ENCODE measurements at places on chromosomes 16 and 17.

DNA sequence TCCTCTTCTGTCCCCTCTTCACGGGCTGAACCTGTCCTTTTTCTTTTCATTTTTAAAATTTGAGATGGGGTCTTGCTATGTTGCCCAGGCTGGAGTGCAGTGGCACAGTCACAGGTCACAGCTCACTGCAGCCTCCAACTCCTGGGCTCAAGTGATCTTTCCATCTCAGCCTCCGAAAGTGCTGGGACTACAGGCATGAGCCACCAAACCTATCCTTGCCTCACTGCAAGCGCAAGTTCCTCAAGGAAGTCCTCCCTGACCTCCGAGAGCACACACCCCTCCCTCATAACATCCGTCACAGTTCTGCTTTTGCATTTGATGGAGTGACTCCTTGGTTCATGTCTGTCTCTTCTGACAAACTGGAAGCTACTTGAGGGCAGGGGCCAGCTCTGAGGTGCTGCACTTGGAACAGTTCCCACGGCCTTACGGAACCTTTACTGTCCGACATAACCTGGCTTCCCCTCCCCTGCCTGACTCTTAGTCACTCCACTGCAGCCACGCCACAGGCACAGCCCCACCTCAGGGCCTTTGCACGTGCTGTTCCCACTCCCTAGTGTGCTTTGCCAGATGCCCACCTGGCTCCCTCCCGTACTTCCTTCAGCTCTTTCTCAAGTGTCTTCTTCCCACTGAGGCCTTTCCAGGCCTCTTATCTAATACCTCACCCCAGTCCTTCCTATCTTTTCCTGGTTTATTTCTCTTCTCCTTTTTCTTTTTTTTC lies 4.4 kb downstream of the TBX6 start:
- DNase-seq: no peak

GRCh38 chr16:64626776-64627175 lies 495.1 kb downstream of the CDH11 start:
- DNase-seq: peak; percentile 27

DNA sequence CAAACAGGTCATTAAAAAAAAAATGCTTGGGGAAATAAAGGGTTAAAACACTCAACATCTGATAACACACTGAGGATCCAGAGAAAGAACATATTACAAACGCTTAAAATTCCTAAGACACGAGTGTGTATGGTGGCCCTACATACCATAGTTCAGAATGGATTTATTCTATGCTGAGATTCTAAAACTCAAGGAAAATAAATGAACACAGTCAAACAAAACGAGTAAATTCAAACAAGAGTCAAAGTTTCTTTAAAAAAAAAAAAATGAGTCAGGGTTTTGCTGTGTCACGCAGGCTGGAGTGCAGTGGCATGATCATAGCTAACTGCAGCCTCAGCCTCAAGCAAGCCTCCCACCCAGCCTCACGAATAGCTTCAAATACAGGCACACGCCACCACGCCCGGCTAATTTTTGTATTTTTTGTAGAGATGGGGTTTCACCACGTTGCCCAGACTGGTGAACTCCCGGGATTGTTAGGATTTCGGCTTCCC lies 17.4 kb downstream of the CRK start:
- DNase-seq: no peak

DNA sequence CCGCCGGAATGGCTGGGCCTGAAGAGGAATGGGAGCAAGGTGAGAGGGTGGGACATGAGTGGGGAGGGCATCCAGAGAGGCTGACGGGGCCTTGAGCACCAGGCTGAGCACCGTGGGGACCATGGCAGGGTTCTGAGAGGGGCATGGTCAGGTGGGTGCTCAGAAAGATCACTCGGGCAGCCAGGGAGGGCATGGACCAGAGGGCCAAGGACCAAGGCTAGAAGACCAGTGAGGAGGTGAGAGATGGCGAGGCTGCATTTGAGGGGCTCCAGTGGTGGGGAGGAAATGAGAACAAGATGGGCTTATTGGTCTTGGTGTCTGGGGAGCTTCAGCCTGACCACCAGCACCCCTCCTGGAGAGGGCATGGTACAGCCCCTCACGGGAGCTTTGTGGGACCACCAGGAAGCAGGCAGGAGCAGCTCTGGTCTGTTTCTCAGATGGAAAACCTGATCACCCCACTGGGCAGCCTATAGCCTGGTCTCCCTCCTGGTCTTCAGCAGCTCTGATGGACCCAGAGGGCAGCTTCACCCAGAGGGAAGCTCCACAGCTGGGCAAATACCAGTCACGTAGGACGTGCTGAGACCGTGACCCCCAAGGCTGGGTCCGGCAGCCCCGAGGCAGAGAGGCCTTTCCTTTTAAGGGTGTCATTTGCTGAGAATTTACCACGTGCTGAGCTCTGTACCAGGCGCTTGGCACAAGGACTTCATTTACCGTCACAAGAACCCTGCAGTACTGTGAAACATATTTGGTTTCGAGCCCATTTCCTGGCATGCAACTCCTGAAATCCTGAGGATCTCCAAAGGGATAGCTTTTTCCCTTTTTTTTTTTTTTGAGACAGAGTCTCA lies 11.4 kb upstream of the NCBP3 start:
- DNase-seq: no peak

DNA sequence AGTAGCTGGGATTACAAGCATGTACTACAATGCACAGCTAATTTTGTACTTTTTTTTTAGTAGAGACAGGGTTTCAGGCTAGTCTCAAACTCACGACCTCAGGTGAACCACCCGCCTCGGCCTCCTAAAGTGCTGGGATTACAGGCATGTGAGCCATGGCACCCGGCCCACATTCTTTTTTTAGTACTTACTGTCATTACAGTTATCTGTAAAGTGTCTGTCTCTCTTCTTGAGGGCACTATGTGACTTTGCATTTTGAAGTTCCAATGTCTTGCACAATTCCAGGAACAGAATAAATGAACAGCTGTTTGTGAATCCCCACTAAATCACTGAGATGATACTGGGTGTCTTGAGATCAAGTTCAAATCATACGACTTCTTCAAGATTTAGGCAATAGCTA lies 1540.3 kb downstream of the CDH11 start:
- no peak for DNase-seq

- no peak for DNase-seq
These were observed 15.2 kb downstream of the KRT23 start for GRCh38 chr17:40922239-40922638.

DNA sequence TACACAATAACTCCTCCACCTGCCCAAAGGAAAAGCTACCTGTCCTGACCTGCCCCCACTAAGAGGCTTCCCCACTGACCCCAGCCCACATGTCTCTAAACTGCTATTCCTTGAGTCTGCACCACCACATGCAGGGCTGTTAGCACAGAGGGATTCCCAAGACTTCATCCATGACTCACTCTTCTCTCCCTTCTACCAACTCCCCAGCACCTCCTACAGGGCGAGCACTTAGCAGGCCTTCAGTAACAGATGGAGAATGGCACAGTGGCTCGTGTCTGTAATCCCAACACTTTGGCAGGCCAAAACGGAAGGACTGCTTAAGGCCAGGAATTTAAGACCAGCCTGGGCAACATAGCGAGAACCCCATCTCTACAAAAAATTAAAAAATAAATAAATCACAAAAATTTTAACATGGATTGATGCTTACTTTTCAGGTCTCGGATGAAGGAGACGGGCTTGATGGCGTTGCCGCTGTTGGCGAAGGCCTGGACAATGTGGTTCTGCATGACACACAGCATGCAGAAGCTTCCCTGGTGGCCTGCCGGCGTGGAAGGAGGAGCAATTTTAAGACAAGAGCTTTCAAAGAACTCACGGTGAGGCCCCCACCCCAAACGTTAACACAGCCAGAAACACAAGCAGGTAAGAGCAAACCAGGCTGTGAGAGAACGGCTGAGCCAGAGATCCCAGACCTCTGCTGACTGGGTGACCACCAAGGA lies 12.0 kb downstream of the USP36 start:
- DNase-seq: peak; percentile 79

DNA sequence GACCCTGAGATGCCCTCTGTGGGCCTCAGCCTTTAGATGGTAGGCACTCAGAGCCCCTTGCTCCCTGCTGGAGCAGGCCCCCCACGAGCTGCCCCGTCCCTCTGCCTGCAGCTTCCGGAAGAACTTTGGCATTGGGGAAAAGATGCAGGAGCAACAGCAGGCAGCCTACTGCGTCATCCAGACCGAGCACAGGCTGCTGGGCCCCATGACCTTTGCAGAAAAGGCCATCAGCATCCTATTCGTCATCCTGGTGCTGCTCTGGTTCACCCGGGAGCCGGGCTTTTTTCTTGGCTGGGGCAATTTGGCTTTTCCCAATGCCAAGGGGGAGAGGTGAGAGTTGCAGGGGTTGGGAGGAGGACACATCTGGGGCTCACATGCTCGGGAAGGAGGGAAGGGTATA lies 12.7 kb upstream of the FOXN1 start:
- DNase-seq: no peak

DNA sequence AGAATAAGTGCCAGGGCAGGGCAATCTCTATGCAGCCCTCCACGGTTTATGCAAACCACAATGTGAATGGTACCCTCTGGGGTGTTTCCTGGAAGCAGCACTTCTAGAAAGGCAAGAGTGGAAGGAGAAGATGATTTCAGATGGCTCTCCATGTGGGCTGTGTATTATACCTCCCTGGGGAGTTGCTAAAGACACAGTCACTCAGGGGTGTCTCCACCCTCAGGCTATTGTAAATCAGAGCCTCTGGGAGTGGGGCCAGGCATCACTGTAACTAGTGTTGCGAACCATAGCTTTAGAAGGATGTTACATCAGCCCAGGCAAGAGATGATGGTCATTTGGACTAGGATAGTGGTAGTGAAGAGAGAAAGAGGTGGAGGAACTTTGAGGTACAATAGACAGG lies 83.3 kb upstream of the ZKSCAN2 start:
- no peak for DNase-seq

Measured in WERI-Rb-1 (cell line).